ENCODE measurements at places on chromosomes 4 and X.

DNA sequence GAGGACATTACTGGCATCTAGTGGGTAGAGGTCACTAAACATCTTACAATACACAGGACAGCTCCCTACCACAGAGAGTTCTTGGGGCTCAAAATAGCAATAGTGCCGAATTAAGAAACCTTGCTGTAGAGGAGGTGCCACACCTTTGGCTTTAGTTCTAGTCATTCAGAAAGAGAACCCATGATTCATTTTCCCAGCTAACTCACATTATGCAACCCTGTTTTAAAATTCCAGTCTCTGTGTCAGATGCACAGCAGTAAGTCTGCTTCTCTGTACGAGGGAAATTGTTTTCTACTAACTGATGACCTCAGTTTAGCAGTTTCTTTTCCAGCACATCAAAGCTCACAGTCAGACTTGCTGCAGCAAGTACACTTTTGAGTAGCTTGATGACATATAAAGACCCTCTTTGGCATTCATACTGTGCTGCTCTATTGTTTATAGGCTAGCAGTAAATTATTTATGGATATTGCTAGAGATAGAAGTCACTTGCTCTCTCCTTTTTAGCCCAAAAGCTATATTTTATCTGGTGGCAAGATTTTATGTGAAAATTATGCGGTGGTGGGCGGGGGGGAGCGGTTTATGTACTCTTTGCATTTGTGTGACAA lies 487.8 kb upstream of the MAGEB18 start:
- no peak for DNase-seq

DNA sequence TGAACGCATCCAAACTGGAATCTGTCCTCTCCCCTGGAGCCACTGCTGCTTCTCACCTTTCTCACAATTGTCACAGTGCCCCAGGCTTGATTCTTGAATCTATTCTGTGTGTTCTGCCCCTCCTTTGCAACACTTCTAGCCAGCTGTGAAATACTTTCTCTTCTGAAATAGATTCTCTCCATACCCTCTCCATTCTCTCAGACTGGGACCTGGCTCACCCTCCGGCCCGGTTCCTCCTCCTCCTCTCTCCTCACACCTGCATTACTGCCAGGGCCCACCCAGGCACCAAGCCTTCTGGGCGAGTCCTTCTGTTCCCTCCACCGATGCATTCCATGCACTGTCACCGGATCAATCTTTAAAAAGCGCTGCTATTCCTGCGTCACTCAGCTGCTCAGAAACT lies 336.1 kb downstream of the UNC5C start:
- DNase-seq, result no peak

GRCh38 chr4:81930506-81931238 lies 443.1 kb downstream of the HNRNPD start:
- DNase-seq, result no peak

DNA sequence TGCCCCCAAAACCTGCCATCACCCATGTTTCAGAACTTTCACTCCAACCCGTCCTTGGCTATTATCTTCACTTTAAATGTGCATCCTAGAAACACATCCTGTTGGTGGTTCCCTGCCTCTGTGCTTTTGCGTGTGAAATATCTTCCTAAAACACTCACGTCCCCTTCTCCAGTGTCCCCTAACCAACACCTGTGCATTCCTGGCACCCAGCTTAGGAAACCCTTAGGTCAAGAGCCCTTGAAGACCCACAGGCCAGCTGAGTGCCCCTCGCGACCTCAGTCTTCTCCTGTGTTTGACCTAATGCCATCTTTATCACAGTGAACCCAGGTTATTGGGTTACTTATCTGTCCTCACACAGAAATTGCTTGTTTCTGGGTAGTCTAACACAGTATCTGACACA lies 117.6 kb downstream of the STK32B start:
- no peak for DNase-seq

DNA sequence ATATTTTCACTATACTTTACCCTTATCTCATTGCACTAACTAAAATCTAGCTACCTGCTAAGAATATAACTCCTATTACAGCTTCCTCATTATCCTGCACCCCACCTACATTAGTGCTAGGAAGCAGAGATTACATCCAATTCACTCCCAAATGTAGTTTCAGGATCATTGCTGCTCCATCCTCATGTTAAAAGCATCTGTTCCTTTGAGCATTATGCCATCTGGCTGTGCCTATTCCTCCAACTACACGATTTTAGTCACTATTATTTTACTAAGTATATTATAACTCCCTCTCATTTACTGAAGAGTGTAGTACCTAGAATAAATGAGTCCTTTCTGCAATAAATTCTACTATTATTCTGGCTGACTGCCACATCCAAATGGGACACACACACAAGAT lies 1586.9 kb downstream of the TECRL start:
- no peak for DNase-seq

DNA sequence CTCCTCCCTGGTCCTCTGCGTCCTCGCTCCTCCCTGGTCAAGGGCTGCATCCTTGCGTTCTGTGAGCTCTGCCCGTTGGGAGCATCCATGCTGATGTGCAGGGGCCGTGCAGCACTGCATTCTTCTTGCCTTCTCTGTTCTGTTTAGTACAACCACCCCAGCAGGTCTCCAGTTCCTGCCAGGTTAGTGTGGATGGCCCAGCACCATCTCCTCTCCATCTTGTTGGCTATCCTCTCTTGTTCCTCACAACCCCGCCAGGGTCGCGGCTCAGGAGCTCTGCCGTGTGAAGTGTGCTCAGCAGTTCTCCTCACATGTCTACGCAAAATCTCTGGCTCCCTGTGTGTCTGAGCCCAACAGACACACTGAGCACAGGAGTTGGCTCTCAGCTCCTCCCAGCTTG lies 10.4 kb upstream of the MAEA start:
- no peak for DNase-seq

GRCh38 chr4:42088386-42088785 lies 64.1 kb downstream of the BEND4 start:
- no peak for DNase-seq

DNA sequence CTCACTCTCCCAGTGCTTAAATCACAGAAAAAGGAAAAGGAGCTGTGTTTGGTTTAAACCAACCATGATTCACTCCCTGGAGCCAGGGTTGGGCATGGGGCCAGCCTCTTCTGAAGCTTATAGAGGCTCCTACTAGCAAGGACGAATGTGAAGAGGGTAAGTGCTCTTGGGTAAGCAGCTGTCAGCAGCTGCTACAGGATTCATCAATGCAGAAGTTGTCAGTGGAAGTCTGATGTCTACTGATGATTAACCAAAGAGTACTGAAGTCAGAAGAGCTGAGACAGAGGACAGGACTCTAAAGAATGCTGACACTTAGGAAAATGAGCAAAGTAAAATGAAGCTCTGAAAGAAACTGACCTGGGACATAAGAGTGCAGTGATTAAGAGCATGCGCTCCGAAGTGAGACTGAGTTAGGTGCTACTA lies 32.7 kb upstream of the JADE1 start:
- DNase-seq, result no peak

GRCh38 chr4:93359586-93359985 lies 469.0 kb upstream of the ATOH1 start:
- DNase-seq, result no peak

- DNase-seq, result no peak
Observed at GRCh38 chrX:54230435-54231148, 47.5 kb upstream of the FAM120C start.

GRCh38 chrX:38407126-38407525 lies 54.7 kb downstream of the OTC start:
- no peak for DNase-seq

DNA sequence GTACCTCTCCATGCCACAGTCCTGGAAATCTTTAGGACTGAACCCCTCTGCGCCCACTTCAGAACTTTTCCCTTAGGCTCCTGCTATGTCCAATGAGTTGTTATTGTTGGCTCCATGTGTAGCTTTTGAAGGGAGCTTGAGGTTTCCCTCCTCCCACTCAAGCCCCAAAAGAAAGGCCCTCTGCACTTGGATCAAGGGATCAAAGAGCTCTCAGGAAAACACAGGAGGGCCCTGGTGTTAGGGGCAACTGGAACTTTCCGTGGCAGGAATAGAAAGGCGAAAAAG lies 135.0 kb downstream of the RASL11B start:
- no peak for DNase-seq
